ENCODE measurements at places on chromosomes 7 and 10.

DNA sequence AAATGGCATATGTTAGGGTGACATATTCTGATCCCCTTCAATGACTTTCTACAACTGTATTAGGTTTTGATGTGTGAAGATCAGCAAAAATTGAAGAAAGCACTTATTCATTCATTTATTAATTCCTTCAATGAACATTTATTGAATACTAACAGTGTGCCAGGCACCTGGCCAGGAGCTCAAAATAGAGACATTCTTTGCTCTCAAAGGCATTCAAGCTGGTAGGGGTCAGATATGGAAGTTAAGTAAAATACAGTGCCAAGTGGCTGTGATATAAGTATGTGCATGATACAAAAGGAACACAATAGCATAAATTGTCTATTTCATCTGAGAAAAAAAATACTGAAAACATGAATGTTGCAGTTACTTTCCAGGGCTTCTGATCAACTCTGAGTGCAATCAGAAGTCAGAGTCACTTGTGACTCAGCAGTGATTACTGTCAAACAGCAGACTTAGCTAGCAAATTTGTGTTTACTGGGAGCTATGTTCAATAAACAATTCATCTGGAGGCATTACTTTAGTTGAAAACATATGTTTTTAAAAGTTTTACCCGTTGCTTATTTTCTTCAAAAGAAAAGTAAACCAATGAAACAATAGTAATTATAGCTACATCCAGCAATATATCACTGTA is 60.4 kb upstream of the CACNB2 start:
- DNase-seq: no peak

DNA sequence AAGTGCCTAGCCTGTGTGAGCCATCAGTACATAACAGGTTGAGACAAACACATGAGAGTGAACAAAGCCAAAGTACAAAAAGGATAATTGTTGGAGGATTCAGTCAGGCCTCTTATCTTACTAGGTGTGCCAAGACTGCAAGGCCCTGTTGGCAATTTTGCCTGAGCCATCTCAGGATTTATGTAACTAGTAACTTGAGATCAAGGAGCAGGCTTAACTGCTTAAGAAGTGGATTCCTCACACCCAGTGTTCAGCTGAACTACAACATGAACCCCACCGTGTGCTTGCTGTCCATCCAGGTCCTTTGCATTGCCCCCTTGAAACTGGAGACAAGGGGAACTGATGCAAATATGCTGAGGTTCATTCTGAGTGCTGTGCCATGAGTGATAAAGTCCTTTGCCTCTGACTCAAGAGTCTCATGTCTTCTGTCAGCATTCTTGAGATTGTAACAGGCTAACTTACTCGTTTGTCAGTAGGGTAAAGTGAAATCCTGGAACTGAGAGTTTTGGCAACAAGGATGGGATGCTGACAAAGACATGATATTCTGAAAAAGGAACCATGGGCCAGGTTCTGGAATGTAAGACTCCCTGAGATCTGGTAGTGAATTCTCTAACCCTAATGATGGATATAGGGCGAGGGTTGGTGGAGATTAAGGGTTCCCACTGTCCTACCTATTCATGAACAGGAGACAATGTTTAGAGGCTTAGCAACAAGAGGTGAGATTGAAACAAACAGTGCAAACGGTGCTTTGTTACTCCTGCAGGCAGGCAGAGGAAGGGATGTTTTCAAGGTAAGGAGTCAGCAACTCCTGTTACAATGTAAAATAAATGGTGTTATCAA is 44.1 kb upstream of the GATAD1 start:
- peak; percentile 66 for DNase-seq

DNA sequence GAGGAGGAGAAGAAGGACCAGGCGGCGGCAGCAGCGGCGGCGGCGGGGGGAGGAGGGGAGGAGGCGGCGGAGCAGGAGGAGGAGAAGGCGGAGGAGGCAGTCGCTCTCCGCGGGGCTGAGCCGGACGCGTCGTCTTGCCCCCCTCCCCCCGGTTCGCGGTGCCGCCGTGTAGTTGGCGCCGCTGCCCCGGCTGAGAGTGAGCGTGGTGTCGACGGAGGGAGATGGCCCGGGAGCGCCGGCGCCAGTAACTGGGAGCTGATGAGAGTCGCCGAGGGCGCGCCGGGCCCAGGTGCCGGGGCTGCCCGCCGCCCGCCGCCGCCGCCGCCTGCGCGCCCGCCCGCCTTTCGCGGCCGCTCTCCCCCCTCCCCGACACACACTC is 257 bp downstream of the WAC start:
- no peak for DNase-seq

DNA sequence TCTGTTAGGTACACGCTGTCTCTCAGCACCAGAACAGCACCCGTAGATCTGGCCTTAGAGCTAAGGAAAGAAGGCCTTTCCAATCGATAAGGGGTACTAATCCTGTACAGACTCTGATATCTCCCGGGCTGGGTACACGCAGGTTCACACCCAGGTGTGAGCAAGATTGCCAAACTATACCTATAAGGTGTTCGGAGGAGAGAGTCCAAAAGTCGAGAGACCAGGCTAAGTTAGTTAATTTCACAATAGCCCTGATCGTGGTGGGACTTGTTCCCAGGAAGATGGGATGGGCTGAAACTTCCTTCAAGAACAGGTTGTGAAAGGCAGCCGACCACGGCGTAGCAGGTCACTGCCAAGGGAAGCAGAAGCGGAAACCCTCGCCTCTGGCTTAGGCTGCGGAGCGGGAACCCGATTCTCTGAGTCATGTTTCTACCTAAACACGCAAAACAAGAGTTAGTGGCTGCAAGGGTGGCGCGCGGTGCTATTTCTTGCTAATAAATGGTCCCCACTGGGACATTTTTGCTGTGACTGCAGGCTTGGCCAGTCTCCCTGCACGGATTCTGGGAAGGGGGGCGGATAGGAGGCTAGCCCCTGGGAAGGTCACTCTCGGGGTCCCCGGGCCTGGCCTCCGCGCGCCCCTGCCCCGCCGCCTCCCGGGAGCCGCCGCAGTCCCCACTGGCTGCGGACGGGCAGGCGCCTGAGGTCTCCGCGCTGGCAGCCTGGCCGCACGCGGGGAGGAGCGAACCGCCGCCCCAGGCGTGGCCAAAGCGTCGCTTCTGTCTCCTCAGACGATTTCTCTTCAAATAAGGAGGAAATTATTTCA is 75.4 kb upstream of the PDSS1 start:
- peak; percentile 43 for DNase-seq

- no peak for DNase-seq
Observed at GRCh38 chr7:8785081-8785480, 351.7 kb downstream of the NXPH1 start.

- peak; percentile 26 for DNase-seq
Observed at GRCh38 chr7:3648276-3648675, 347.2 kb downstream of the SDK1 start.

- DNase-seq: no peak
Observed at GRCh38 chr7:102425639-102426267, 7.6 kb upstream of the ORAI2 start.

DNA sequence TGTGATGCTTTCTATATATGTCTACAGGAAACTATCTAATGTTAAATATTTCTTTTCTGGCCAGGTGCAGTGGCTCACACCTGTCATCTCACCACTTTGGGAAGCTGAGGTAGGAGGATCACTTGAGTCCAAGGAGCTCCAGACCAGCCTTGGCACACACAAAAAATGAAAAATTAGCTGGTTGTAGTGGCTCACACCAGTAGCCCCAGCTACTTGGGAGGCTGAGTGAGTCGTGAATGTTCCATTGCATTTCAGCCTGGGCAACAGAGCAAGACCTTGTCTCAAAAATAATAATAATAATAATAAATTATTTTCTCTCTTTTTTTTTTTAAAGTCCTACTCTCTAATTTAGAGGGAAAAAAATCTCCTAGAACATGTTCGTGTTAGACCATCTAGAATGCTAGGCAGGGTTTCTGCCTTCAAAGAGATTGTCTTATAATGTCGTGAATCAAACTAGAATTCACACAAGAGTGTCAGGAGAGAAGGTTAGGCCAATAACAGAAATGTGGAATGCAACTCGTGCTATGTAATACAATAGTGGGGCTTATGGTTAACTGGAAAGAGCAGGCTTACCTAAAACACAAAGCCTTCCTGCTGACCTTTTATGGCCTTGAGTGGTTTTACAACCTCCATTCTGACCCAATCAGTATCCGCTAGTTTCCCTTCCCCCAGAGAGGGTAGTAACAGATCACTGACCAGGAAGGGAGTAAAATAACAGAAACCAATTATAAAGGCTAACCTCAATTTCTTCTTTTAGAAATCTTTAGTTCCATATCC is 46.3 kb downstream of the MYOF start:
- DNase-seq: no peak

- no peak for DNase-seq
Observed at GRCh38 chr7:54188843-54189242, 353.3 kb upstream of the VSTM2A start.

GRCh38 chr10:28793482-28793881 is 116.2 kb downstream of the BAMBI start:
- DNase-seq: no peak

DNA sequence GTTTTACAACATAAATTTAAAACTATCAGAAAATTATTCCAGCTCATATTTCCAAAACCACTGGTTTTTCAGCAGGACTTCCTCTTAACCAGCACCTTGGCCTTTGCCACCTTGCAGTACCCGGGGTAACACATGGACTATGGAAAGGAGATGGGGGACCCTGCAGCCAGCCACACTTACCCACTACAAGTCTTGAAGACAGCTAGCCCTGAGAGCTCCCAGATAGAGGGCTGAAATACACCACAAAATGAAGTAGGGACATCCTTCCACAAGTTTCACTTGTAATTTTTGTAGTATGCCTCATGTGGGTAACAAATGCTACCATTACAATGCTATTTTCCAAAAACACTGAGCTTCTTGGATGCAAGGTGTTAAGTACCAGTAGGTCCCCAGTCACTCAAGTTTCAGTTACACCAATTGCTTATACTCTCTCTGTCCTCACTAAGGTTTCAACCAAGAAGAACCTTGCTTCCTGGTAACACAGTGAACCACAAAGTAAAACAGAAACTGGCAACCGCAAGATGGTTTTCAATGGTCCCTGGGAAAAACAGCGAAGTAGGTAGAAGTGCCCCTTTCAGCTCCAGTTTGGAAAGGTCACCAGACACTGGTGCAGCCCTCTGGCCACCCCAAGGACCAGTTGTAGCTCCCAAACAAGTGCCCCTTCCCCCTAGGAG is 110.9 kb downstream of the SGMS1 start:
- no peak for DNase-seq

- DNase-seq: no peak
Observed at GRCh38 chr10:59366290-59366689, 3.9 kb upstream of the FAM13C start.

DNA sequence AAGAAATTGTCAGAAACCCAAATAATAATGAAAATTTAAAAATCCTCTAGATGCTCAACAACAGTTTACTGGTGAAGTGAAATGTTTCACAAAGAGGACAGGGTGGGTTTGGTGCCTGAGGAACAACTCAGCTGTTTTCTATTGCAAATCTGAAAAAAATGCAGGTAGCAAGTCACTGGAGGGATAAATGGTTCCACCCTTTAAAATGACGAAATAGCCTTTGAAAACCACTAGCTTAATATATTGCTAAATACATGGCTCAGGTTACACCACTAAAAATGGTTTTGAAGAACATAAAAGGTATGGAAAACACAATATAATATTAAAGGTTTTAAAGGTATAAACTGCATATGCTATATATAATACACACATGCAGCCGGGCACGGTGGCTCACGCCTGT is 69.5 kb downstream of the LMBR1 start:
- peak; percentile 65 for DNase-seq

- no peak for DNase-seq
Observed at GRCh38 chr10:57142925-57143576, 782.0 kb upstream of the ZWINT start.

All from mammary epithelial cell (primary cell).